ENCODE measurements at places on chromosomes 4 and X.

DNA sequence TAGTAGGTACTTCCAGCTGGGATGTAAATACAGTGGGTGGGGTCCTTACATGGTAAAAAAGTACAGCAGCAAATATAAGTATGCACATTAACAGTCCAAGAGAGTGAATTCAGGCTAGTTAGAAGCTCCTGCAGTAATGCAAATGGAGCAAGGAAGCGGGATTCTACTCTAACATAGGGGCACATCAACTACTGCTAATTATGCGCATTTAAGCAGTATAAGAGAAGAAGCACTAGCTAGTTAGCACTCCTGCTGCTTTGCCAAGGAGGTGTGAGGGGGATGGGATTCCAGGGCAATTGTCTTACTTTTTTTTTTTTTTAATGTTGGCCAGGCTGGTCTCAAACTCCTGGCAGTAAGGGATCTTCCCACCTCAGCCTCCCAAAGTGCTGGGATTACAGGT lies 284.1 kb downstream of the CHIC1 start:
- no peak for DNase-seq

GRCh38 chr4:56104188-56104587 lies 155.4 kb downstream of the CEP135 start:
- no peak for DNase-seq

DNA sequence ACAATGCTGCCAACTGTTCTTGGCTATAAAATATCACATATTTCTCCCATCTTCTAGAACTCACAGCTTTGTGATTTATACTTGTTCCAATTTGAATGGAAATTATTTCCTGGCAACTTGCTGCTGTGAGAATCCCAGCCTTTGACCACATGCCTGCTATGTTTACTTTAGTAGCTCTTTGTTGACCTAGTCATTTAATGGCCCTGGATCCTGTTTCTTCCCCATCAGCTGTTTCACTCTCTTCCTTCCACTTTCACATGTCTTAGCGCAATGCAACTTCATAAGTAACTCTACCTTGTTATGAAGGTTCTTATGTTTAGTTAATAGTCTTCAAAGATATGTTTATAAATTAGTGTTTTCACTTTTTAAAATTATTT lies 1973.6 kb upstream of the AGA start:
- DNase-seq: no peak

- no peak for DNase-seq
Observed at GRCh38 chr4:139910106-139910505, 243.9 kb downstream of the MAML3 start.

DNA sequence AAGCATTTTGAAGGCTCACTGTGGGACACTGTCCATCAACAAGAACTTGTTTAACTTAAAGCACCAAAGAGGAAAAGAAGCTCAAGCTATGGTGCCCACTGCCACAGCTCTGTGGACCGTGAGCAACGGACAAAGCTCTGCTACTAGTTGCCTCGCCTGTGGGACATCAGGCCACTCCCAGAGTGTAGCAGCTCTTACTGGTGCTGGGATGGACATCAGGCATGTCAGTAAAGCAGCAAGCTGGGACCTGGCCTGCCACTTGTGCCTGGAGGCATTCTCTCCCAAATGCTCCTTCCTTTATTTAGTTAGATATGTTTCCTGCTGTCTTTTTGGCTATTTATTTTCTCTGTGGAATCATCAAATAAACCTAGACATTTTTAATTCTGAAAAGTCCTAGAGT lies 46.7 kb downstream of the TMEM154 start:
- no peak for DNase-seq

DNA sequence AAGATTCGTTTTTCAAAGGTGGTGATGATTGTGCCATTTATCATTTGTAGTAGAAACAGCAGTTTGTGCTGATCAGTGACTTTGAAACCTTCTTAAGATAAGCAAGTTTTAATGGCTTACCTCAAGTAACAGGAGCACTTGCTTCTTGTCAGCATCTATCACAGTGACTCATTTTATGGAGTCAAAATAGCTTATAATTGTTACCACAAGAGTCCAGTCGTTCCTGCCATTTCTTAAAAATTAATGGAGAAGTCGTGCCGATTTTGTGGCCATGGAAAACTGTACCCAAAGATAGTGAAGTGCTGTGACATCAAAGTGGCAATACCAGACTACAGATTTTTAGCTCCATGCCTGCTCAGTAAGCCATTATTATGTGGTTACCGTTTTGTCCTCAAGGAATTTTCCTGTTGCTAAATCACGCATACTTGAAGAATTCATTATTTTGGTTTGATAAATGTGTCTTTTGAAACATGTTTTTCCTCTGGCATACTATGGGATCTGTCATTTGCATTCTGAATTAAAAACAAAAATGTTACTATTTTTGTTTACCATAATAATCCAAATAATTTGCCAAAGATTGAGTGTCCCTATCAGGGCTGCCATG lies 129.9 kb downstream of the CBR4 start:
- no peak for DNase-seq

GRCh38 chr4:27239641-27240040 lies 379.0 kb downstream of the STIM2 start:
- DNase-seq: no peak

GRCh38 chr4:40190019-40190418 lies 6.8 kb upstream of the RHOH start:
- no peak for DNase-seq

DNA sequence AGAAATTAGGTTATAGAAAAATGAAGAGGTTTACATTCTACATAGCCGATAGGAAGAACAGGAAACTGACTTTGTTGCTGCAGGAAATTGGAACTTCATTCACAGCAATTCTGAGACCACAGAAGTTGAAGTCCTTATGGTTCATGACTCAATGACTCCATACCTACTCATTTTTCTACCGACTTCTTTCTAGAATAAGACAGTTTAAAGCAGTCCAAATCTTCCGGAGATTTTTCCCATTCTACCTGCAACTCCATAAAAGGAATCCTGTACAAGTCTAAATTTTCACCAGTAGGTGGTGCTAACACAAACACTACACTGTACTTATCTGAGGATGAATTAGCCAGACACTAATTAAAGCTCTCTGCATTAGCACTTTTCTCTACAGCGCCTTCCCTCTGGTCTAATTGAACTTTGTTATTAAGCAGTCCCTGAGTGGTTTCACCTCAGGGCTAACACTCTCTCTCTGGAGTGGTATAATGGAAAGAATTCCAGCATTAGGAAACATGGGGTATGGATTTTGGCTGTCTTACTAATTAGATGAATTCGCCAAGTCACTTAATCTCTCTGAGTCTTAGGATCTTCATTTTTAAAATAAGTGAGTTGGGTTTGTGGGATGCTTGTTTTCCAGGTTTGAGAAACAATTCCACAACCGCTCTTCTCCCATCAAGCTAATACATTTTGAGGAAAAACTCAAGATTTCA lies 167.9 kb downstream of the SMIM20 start:
- DNase-seq: peak; percentile 86

DNA sequence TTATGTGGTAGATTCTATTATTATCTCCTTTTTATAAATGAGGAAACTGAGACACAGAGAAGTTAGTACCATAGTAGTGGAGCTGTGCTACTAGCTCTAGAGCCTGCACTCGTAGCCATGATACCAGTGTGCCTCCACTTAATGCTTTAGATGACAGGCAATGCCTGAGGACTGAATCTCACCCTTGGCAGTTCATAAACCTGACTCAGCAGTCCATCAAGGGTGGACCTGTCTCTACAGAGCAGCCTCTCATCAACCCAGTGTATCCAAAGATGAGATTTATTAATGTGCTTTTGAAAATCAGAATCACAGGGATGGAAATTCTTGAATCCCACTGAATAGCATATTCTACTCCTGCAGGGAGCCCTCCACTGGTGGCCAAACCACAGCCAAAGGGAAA lies 483.2 kb upstream of the DIPK2B start:
- no peak for DNase-seq
